IPS DF 6.9 (cell line): ENCODE measurements at places on chromosomes 4 and X.

GRCh38 chrX:3743801-3744439, 30.5 kb upstream of the PRKX start:
- no peak for DNase-seq

GRCh38 chr4:71411981-71412380, 73.2 kb downstream of the SLC4A4 start:
- DNase-seq = no peak

DNA sequence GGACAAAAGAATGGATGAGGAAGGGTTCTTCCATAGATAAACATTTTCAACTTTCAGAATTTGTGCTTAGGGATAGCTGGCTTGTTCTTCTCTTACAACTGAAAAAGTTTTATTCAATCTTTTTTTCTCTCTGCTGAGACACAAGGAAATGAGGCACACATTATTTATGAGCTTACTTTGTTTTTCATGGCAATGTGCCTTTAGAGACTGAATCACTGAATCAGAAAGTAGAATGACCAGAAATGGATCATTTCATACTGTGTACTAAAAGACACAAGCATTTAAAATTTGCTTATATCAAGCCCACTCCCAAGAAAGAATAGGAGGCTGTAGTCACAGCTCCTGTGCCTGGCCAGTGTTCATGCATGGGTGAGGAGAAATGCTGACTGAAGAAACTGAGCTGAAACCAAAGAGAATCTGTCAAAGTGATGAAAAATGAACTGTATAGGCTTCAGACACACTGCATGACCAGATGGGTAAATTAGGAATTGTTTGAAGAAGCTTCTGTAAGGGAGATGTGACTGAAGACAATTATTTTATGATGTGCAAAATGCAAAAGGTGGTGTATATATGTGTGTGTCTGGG, 413.8 kb downstream of the RAPGEF2 start:
- no peak for DNase-seq

DNA sequence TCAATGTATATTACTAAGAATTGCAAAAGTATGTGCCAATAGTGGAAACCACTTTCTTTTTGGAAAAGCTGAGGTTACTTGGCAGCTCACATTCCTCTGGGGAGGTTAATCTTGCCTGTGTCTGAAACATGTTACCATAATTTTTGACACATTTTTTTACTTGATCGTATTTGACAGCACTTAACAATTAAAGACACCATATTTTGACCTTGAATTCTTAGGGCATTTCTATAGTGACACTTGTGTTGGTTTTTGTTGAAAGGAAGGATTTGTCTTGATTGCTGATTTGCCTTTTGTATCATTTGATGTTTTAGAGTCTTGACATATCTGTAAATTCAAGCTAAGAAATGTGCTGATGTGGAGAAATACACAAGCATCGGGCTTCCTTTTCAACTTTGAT, 2135.5 kb downstream of the PCDH7 start:
- DNase-seq = no peak

DNA sequence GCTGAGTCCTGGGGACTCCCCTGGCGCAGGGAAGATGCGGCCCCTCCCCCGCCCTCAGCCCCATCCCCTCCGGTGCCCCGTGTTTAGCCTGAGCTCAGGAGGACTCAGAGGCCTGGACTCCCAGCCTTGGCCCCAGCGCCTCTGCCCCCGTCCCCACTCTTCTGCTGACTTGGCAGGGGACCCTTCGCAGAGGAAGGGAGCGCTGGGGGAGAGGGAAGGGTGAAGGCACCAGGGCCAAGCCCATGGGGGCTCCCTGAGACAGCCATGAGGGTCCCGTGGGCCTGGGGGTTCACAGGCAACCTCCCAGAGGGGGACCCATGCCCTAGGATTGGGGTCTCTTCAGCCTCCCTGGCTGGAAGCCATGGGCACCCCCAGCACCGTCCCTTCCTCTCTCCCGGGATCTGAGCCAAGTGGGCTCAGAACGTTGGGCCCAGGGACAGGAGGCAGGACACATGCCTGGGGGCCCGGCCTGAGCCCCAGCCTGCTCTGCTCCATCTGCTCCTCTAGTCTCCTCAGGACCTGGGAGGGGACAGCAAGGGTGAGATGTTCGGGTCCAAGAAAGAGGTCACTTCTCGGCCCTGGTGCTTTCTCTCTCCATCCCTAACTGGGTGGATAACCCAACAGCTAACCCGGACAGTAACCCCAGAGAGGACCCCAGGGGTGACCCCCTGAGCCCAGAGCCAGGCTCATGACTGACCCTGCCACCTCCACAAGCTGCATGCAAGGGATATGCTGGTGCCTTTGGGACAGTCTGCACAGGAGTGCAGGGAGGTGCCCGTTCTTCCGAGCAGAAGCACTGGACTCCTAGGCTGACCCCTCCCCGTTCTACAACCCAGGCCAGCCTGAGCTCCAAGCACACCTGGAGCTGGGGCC, 1.5 kb upstream of the CPLX1 start:
- no peak for DNase-seq

GRCh38 chrX:140292188-140292587, 212.7 kb downstream of the SOX3 start:
- no peak for DNase-seq

- DNase-seq = no peak
Measured at GRCh38 chrX:130443875-130444274, 42.1 kb downstream of the RBMX2 start.

- DNase-seq = no peak
Measured at GRCh38 chrX:154490021-154490413, 412 bp downstream of the SLC10A3 start.

DNA sequence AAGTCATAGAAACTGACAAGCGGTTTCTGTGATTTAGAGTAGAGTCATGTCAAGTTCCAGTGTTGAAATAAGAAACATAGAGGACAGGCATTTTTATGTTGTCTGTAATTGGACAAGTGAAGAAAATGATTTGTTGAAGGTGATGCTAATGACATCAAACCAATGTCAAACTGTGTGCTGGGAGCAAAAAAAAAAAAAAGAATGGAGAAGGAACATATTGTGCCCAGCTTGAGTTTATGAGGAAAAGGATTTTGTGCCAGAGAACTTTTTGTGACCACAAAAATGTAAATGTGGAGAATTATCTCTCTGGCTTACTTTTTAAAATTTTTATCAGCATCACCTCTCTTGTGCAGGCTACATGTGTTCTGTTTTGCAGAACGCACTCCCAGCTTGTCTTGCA, 495.7 kb downstream of the RAPGEF2 start:
- no peak for DNase-seq

- no peak for DNase-seq
Measured at GRCh38 chrX:56968980-56969379, 26.4 kb downstream of the SPIN3 start.

DNA sequence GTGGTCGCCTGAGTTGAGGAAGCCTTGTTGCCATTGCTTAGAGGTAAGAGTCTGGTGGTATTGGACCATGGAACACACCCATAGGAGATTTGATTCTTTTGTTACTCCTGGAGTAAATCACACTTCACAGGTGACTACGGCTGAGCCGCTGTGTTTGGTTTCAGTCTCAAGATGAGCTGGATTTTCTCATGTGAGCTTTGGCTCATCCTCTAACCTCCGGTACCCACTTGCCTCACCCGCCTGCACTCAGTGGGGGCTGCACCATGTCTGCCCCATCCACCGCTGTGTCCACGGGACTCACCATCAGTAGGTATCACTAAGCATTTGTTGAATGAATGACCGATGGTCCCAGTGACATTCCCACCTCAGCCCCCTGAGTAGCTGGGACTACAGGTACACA, 52.7 kb downstream of the HTT-AS start:
- no peak for DNase-seq

DNA sequence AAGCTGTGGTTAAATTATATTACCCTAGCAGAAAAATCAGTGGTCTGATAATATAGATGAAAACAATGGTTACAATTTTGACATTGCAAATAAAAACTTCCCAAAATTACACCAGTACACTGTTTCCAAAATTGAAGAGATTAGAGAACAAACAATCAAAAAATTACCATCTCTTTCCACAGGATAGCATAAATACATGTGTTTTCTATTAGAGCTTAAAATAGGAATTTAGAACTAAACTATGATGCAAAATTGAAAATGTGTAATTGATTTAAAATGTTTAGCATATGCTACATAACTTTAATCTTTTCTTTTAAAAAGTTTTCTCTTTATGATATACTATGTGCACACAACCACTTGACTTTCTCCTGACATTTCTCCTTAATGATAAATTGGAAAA, 6.7 kb downstream of the EDNRA start:
- DNase-seq = no peak

GRCh38 chrX:69123481-69123880, 41.8 kb downstream of the PJA1 start:
- DNase-seq = no peak

- no peak for DNase-seq
Measured at GRCh38 chr4:156623376-156623775, 348.2 kb downstream of the PDGFC start.

- DNase-seq = peak; percentile 52
Measured at GRCh38 chr4:151801547-151802516, 41.0 kb upstream of the GATB start.

DNA sequence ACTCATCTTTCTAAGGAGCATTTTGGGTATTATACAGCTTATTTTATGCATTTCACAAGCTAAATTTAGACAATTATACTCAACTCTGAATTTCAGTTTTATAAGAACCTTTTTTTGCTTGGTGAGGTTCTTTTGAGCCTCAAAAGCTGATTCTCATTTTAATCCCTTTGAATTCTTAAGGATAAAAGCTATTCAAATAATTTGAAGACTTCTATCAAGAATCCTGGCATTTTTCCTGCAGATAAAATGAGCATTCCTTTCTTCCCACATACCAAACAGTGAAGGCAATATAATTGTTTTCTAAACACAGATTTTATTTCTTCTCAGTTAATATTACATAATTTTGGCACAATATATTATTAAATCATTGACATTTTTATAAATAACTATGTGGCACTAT, 118.4 kb upstream of the GPM6A start:
- no peak for DNase-seq

- DNase-seq = no peak
Measured at GRCh38 chr4:7736436-7737267, 203.0 kb downstream of the AFAP1 start.

DNA sequence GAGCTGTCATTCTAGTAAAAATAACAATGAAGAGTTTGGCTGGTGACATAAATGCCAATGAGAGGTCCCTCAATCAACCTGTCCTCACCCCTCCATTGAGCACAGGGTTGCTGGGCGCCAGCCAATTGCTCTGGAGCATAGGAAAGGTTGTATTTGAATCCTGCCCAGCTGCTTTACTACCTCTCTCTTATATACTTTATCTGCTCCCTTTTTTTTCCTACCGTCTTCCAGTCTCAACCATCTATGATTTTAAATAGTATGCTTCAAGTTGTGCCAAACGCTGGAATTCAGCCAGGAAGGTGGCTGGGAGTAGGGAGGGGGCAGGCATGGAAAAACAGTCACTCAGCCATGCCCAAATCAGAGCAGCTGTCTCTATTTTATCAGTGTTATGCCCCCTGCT, 153.8 kb downstream of the NR3C2 start:
- no peak for DNase-seq

GRCh38 chr4:169315530-169316343, 45.0 kb upstream of the SH3RF1 start:
- no peak for DNase-seq

DNA sequence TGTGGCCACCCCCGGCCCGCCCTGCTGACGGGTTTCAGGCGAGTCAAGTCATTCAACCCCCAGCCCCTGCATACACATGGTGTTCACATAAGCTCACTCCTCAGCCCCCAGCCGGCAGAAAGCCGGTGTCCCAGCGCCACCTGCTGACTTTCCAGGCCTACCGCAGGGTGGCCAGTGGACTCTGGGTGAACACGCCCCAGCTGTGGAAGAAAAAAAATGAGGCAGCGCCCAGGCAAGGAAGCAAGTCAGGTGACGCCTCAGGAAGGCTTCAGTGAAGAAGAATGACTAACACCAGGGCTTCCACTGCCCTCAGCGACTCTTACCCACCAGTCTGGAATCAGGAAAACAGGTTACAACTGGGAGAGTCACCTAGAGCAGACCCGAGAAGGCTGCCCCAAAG, 15.8 kb downstream of the BCAP31 start:
- no peak for DNase-seq

DNA sequence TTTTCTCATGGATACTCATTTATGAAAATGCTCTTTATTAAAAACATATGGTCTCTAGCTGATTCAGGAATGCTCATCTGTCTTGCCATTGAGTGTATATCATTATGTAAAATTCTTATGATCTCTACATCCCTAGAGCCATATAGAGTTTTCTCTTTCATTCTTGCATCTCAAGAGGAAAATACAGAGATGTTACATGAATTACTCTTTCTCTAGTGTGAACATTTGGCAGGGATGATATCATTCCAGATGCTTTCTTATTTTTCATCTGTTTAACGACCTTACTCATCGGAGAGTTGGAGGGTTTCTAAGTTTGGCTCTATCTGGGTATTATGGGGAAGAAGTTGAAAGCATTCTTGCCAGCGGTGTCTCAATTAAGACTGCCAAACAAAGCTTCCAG, 202.9 kb upstream of the SLC7A11 start:
- DNase-seq = no peak

- DNase-seq = no peak
Measured at GRCh38 chr4:53545273-53545672, 46.0 kb downstream of the LNX1 start.
